ENCODE measurements at places on chromosomes 1 and 21.

DNA sequence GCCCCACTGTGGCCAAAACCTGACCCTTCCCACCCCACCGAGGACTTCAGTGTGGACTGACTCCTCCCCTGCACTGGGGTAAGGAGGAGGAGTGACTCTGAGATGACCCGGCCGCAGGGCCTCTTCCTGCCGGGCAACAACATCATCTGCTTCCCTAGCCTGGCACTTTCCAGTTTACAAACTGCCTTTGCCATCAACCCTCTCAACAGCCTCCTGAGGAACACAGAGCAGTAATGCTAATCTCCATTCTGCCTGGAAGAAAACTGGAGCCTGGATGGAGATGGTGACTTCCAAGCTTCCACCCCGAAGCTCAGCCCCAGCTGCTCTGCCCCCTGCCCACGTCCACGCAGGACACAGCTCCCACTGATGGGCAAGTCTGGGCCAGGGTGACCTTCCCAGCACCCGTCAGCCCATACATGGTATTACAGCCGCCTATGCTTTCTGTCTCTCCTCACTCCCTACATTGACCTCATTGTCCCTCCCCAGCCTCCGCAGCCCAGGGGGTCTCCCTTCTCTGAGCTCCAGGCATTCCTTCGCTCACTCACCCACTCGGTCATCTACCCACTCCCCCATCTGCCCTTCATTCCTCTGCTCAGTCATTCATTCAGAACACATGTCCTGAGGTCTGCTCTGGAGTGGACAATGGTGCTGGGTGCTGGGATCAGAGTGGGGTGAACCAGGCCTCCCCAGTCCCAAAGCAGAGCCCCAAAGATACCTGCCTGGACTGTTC lies 34.2 kb downstream of the RAP1GAP start:
- no peak for DNase-seq

- DNase-seq, result no peak
Measured at GRCh38 chr1:185229981-185230380, 73.0 kb downstream of the SWT1 start.

GRCh38 chr21:43973634-43973955 lies 38.5 kb upstream of the TRAPPC10 start:
- no peak for DNase-seq

- no peak for DNase-seq
Measured at GRCh38 chr1:64936956-64937355, 29.4 kb downstream of the JAK1 start.

- no peak for DNase-seq
Measured at GRCh38 chr1:96520579-96520947, 201.0 kb upstream of the PTBP2 start.

GRCh38 chr1:90346757-90347156 lies 351.8 kb downstream of the ZNF326 start:
- DNase-seq, result no peak

- no peak for DNase-seq
Measured at GRCh38 chr1:24954631-24955030, 24.6 kb upstream of the RUNX3 start.
